ENCODE measurements at places on chromosomes 6 and 20.

DNA sequence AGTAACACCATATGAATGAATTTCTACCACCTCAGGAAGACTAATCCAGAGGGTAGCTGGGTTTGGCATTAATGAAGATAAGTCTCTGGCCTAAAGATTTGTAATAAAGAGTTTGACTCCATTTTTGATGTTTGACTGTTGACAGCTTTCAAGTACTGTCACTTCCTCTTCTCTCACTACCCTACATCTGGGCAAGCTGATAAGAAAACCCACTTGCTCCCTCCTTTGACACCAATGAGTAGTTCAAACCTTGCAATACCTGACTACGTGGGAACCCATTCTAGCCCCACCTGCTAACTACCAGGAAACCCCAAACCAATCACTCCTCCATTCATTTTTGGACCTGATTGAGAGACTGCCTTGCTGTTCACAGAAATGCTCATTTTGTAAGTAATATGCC is 621.5 kb downstream of the TENT5A start:
- DNase-seq, result no peak

- DNase-seq, result no peak
Measured at GRCh38 chr6:53727748-53728147, 62.2 kb upstream of the KLHL31 start.

GRCh38 chr6:51738614-51739013 is 348.8 kb downstream of the PKHD1 start:
- DNase-seq, result no peak

DNA sequence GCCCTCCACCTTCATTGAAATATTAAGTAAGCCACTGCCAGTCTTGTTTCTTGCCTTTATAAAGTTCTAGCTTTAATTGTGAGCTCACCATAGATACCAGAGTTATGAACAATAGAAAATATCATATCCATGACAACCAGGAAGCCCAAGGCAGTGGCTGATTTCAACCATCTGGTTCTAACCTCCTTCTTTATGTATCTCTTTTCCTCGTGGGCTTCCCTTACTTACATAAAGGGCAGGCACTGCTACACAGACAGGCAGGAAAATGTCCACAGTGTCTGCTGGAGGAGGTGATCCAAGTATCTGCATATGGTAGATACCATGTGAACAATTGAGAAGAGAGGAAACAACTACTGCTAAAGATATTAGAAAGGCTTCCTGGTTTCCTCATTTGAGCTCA is 65.2 kb upstream of the PRND start:
- no peak for DNase-seq

GRCh38 chr20:31638317-31638716 is 605 bp downstream of the COX4I2 start:
- DNase-seq, result peak; percentile 42

- no peak for DNase-seq
Measured at GRCh38 chr20:60122671-60123070, 164.4 kb downstream of the CDH26 start.

DNA sequence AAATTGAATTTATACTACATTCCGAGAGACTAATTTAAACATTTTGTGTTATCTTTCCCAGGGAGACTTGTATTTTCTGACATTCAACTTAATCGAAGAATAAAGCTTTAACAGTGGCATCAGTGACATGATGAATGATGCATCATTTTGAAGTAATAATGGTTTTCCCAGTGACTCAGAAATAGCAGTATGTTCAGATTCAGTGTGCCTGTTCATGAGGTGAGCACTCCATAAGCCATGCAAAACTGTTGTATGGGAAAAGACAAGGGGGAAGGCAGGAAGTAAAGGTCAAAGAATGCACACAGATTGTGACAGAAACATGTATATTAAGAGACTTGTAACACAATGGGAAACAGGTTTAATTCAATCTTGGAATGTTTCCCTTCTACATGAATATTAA is 1348.2 kb upstream of the GJE1 start:
- DNase-seq, result no peak

DNA sequence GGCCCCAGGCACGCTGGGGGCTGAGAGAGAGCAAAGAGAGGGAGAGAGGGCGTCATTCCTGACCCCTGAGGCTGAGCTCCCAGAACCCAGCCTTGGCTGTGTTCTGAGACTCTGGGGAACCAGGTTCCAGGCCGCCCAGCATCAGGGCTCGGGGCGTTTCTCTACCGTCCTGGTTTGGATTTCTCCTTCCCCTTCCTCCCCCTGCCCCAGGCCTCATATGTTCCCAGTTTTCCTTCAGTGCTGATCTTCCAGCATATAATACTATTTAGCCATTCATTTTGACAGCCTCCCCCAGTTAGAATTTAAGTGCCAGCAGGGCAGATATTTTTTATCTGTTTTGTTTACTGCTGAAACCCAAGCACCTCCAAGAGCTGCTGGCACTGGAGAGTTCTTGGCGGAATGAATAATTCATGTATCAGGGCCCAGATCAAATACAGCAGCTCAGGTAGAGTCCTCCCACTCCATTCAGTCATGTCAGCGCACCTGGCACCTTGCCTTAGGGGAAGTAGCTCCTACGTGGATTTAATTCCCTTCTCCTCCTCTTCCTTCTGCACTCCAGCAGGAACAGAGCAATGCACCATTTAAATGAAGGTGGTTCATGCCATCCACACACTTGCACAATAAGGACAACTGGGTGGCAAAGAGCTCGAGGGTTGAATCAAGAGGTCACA is 23.4 kb upstream of the FRMD1 start:
- DNase-seq, result no peak

DNA sequence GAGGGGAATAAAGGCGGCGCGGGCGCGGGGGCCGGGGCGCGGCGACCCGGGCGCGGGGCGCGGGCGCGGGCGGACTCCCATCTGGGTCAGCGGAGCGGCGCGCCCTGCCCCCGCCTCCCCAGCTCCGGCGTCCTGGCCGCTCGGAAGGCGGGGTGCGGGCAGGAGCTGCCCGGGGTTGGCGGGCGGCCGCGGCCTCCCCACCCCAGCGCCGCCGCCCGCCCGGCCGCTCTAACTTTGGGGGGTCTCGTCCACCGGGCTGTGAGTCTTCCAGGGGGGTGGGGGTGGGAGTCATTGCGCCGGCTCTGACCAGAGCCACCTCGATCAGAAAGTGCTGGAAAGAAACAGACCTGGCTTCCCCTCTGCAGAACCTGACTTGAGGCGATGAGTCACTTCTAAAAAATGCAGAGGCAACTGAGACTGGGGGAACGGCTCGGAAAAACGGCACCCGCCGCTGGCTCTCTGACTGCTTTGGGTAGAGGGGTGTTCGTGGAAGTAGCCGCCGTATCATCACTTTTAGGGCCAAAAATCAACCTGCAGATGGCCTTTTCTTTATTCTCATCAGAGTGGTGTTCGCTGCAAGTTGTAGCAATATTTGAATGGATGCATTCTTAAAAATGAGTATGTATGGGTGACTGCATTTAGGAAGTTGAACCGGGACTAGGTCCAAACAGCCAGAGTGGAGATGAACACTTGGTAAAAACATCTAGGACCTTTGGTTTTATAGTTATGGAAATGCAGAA is 667 bp downstream of the CAP2 start:
- peak; percentile 55 for DNase-seq

DNA sequence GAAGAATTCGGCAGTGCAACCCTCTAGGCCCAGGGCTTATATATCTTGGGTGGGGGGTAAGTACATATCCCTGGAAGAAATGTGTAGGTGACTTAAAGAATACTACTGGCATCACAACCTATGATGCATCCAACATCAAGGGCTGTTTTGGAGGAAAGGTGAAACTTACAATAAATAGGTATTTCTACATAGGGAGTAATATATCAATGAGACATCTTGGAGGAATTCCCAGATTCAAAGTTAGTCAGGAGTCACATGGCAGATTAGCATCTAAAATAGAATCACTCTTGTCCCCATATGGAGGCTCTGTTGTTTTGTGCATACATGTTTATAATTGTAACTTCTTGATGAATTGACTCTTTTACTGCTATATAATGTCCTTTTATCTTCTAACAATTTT is 375.5 kb downstream of the PAX1 start:
- DNase-seq, result no peak

- DNase-seq, result no peak
Measured at GRCh38 chr20:6473197-6473596, 294.3 kb upstream of the BMP2 start.

DNA sequence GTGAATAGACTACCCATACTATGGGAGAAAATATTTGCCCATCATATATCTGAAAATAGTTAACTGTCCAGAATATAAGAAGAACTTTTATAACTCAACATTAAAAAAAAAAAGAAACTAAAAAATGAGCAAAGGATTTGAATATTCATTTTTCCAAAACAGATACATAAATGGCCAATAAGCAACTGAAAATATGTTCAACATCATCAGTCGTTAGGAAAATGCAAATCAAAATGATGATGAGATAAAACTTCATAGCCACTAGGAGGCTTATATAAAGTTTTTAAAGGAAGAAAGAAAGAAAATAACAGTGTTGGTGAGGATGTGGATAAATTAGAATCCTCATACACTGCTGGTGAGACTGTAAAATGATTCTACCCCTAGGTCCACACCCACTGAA is 32.6 kb upstream of the HMGN3 start:
- DNase-seq, result no peak
